Hindlimb muscle (tissue), 1 donor: ENCODE measurements at places on chromosomes 11 and 22.

DNA sequence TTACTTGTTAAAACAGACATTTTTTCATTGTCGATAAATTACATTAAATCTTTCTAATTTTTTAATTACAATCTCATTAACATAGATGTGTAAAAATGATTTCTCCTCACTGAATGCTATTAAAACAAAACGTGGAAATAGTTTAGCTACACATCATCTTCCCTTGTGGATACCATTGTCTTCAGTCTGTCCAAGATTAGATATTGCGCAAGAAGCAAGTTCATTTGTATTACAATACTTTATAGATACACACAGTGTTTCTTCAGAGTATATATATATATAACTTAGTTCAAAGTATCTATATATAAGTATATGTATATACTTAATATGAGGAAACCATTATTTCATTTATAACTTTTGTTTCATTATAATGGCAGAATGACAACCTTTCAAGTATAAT, 883.3 kb upstream of the CNTN5 start:
- no peak for DNase-seq

GRCh38 chr11:68839911-68840641, 1.6 kb downstream of the CPT1A start:
- DNase-seq: peak; percentile 25

- DNase-seq: no peak
Observed at GRCh38 chr22:30245985-30246813, at the start of gene LIF. LIF (minus strand) TSS chr22:30246759; CDS start chr22:30246695, 64 bp downstream.

GRCh38 chr11:71112454-71112853, 139.9 kb downstream of the SHANK2 start:
- DNase-seq: no peak

DNA sequence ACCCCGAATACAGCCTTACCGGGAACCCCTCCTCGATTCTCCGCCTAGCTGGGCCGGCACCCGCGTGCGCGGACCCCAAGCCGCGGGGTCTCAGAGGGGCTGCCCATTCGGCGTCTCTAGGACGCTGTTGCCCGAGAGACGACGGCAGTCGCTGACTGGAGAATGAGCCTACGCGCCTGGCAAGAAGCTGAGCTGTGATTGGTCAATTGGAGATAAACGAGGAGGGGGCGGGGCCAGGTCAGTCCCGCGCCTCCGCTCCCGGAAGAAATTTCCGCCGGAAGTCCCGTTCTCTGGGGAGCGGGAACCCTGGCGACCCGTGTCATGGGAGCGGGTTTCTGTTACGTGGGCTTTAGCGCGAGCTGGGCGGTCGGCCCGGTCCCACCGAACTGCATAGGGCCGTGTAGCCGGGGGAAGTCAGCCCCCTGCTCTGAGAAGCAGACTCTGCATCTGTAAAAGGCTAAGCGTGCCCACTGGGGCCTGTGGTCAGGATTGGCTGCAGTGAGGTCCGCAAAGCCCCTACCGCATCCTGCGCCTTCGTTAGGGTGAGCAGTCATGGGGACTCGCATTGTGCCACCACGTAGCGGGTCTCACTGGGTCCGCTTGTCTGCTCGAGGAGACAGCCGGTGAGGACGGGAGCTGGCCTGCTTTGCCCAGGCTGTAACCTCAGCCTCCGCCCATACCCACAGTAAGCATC, at the start of gene EFCAB6:
Gene EFCAB6, minus strand, starts transcription at position 157 of the 694 bp plus-strand sequence. CDS start 29,987 bp downstream, outside the sequence.
- DNase-seq: peak; percentile 95

GRCh38 chr11:33633251-33634003, 67.2 kb downstream of the C11orf91 start:
- no peak for DNase-seq

- peak; percentile 97 for DNase-seq
Observed at GRCh38 chr11:134253188-134253993, at the start of the genes ACAD8 and THYN1. ACAD8 (plus strand) TSS chr11:134253568; CDS start chr11:134253601, 33 bp downstream. THYN1 (minus strand) TSS chr11:134253352; CDS start chr11:134252882, 470 bp downstream.

GRCh38 chr22:43971112-43971511, 15.9 kb downstream of the SAMM50 start:
- DNase-seq: no peak

DNA sequence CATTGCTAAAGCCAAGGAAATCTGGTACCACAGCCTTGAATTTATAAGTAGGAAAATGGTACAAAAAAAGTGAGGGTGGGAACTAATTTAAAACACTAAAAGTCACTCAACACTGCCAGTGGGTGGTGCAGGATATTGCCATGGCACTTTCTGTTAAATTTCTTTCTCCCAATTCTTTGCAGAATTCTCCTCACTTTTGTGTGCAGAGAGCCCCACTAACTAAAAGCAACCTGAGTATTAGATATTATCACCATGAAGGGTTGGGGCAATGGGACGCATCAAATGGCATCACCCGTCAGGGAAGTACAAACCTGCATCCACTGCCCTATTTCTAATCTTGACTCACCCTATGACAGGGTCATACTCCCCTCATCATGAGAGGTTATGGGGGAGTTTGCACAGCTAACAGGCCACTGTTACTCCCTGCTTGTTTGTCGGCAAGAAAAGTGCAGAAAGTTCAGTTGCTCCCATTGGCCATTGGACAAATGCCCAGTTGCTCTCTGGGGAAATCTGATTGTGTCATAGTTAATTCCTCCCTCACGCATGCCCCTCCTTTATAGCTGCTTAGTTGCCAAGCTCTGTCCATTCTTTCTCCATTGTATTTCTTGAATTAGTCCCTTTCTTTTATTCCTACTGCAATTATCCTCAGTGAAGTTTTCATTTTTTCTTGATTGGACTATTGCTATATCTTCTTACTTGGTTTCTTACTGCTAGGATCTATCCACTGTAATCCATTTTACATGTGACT, 93.8 kb upstream of the BLID start:
- DNase-seq: peak; percentile 56

GRCh38 chr22:40081662-40082061, 86.9 kb downstream of the FAM83F start:
- DNase-seq: no peak

GRCh38 chr22:39655831-39656230, 85.3 kb downstream of the CACNA1I start:
- no peak for DNase-seq

DNA sequence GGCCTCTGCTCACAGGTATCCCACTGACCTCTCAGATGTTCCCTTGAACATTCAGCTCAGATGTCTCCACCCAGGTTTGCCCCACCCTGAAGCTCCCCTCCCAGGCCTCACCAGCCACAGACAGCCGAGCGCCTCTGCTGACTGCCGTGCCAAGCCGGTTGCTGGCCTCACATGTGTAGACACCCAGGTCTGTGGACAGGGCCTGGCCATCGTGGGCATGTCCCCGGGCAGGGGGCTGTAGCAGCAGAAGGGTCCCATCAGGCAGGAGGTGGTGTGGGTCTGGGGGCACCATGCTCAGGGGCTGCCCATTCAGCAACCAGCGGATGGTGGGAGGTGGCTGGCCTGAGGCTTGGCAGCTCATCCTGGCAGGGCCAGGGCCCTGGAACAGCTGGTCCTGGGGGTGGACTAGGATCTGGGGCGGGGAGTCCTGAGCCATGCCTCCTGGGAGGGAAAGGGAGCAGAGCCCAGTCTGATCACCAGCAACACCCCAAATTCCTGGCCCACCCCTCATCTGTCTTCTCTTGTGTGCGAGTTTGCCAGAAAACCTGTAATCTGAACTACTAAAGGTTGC, 759 bp downstream of the ROBO4 start:
- DNase-seq: no peak

DNA sequence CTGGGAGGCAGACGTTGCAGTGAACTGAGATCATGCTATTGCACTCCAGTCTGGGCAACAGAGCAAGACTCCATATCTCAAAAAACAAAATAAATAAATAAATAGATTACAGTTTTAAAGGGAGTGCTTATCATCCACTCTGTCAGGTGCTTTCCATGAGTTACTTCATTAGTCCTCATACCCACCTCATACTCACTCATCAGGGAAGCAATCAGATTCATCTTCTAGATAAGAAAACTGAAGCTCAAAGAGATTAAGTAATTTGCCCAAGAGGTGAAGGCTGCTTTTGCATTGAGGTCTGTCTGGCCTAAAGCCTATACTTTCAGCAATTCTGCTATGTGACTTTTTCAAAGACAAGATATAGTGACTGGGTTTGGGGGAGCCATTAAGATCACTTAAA, 101.0 kb downstream of the RASSF10 start:
- DNase-seq: no peak

DNA sequence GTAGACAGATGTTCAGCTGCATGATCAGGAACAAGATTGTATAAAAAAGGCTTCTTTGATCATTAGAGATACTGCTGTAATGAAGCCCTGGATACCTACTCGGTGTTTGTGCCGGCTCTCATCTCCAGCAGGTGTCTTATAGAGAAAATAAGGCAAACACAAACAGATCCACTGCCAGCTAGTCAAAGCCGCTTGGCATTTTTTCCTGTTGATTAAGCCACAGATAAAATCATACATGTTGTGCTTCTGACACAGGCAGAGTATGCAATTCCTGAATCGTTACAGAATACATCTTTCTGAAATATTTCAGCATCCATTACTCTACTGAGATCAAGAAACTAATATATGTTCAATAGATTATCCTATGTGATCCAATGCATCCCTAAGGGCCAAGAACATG, 206.9 kb downstream of the CADM1 start:
- no peak for DNase-seq
